ENCODE measurements at places on chromosomes 6 and 20.

DNA sequence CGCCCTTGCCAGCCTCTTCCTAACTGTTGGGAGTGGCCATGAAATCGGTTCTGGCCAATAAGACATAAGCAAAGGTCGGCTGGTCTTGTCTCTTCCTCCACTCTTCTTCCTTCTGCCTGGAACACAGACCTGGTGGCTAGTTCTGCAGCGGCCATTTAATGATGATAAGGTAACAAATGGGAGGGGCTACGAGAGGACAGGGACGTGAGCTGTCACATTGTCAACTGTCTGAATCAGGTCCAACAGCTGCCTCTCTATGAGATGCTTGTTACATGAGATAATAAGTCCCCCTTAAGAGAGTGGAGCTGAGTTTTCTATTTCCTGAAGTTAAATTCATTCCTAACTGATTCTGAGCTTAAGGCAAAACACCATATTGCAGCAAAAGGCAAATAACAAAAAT lies 12.5 kb upstream of the TMEM242 start:
- H3K36me3 ChIP-seq = no peaks in the 10 kb centered on the region
- no peaks in the 10 kb centered on the region for H3K27me3 ChIP-seq
- no peak for DNase-seq

GRCh38 chr6:64691064-64691463 lies 1016.0 kb downstream of the EYS start:
- DNase-seq = no peak
- H3K27ac ChIP-seq = no peak overlapping the region
- no peaks in the 10 kb centered on the region for H3K36me3 ChIP-seq
- H3K4me3 ChIP-seq = no peak overlapping the region
- H3K4me1 ChIP-seq = no peaks in the 10 kb centered on the region

DNA sequence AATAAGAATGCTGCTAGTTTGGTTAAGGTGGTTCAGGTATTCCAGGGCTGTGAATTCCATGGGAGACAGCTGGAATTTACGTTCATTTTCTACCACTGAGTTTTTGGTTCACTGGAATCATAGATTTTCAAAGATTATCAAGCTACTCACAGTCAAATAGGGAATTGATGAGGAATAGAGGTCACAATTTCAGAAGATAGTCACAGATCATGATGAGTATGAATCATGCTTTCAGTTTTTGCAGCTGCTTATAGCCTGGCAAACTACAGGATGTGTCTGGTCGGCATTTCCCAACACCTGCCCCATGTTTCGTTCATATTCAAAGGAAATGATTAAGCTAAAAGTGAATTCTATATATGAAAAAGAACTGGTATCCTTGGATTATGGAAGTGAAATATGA lies 58.7 kb downstream of the BCKDHB start:
- DNase-seq = no peak
- H3K36me3 ChIP-seq = no peaks in the 10 kb centered on the region
- no peak overlapping the region for H3K4me3 ChIP-seq

- H3K27me3 ChIP-seq = no peaks in the 10 kb centered on the region
- no peaks in the 10 kb centered on the region for H3K4me1 ChIP-seq
- H3K36me3 ChIP-seq = no peaks in the 10 kb centered on the region
- H3K27ac ChIP-seq = no peak overlapping the region
- DNase-seq = no peak
These were observed 201.0 kb upstream of the FLRT3 start for GRCh38 chr20:14538433-14538832.

GRCh38 chr20:62558779-62559178 lies 83.0 kb upstream of the GATA5 start:
- H3K4me1 ChIP-seq = peaks cover 12% of the 10 kb centered on the region
- peaks cover 5% of the 10 kb centered on the region for H3K27me3 ChIP-seq
- no peak overlapping the region for H3K27ac ChIP-seq
- peak; percentile 46 for DNase-seq
- H3K4me3 ChIP-seq = no peak overlapping the region

- H3K27me3 ChIP-seq = no peaks in the 10 kb centered on the region
- H3K36me3 ChIP-seq = no peaks in the 10 kb centered on the region
- no peak overlapping the region for H3K4me3 ChIP-seq
- DNase-seq = peak; percentile 22
- no peaks in the 10 kb centered on the region for H3K4me1 ChIP-seq
- H3K27ac ChIP-seq = no peak overlapping the region
These were observed 199.7 kb upstream of the SIM1 start for GRCh38 chr6:100664274-100665040.

- peak overlapping the region; percentile 57 for H3K27ac ChIP-seq
- no peak overlapping the region for H3K4me3 ChIP-seq
- no peaks in the 10 kb centered on the region for H3K4me1 ChIP-seq
- H3K27me3 ChIP-seq = peaks cover 8% of the 10 kb centered on the region
These were observed 17.2 kb upstream of the TAGAP start for GRCh38 chr6:159061805-159062563.

GRCh38 chr6:143684486-143684885 lies 6.7 kb downstream of the PHACTR2 start:
- peaks cover 4% of the 10 kb centered on the region for H3K4me1 ChIP-seq
- H3K4me3 ChIP-seq = no peak overlapping the region
- H3K27ac ChIP-seq = no peak overlapping the region
- H3K36me3 ChIP-seq = no peaks in the 10 kb centered on the region
- no peak for DNase-seq

DNA sequence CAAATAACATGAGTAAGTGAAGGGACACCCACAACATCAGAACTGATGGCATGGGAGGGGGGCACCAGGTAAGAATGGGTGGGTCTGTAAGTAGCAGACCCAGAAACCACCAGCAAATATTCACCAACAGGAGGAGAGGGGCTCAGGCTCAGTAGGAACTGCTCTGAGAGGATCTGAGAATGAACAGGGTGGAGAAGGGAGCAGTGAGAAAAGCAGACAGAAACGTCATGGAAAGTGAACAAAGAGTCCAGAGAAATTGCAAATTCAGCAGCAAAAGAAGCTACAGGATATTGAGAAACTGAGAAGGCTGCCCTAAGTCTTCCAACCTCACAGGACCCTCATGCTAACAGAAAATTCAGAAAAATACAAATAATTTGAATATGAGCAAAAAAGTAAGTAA lies 121.3 kb downstream of the KIF16B start:
- no peak overlapping the region for H3K4me3 ChIP-seq
- DNase-seq = peak; percentile 8
- H3K27ac ChIP-seq = no peak overlapping the region
- no peaks in the 10 kb centered on the region for H3K4me1 ChIP-seq
- H3K27me3 ChIP-seq = no peaks in the 10 kb centered on the region

DNA sequence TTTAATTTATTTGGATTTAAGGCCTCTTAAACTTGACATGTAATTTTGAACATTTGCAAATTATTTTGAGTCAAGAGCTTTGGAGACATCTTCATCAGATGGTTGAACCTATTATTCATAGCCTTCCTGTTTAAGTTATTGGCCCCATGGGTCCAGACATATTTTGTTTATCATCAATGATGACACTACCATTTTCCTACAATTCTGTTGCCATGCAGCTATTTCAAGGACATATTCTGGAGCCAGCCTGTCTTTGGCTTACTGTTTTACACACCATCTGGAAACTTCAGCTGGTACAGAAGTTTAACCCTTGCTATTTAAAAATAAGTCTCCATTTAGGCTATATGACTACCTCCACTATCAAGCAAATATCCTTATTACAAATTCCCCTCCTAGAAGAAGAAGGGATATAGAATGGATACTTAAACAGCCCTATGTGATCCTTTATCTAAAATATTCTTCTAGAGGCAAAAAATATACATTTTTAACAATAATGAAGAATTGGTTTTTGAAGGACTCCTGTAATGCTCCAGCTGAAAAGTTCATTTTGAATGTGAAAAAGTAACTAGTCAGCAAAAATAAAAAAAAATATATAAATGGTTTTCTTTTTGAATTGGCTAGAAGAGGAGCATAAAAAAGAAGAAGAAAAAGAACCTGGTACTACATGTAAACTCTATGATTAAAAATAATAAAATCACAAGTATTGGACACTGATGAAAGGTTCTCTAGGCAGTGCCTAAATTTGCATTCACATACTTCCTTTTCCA lies 544.0 kb upstream of the HS3ST5 start:
- no peak overlapping the region for H3K27ac ChIP-seq
- H3K4me1 ChIP-seq = no peaks in the 10 kb centered on the region

DNA sequence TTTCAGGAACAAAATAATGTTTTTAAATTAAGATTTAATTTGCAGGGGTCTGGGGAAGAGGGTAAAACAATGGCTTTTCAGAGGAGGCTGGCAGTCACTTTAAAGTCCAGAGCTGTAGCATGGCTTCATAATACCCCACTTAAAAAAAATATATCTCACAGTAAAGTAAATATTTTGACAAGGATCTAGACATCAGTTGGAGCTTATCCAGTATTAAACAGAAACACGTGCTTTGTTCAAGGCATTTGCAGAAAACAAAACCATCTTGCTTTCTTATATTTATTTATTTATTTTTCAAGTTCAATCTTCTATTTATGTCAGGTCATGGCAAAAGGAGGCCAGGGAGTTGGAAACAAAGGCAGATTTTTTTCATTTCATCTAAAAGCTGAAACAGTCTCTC lies 53.3 kb upstream of the PRL start:
- no peak for DNase-seq
- no peaks in the 10 kb centered on the region for H3K36me3 ChIP-seq
- H3K27ac ChIP-seq = no peak overlapping the region
- H3K27me3 ChIP-seq = no peaks in the 10 kb centered on the region

DNA sequence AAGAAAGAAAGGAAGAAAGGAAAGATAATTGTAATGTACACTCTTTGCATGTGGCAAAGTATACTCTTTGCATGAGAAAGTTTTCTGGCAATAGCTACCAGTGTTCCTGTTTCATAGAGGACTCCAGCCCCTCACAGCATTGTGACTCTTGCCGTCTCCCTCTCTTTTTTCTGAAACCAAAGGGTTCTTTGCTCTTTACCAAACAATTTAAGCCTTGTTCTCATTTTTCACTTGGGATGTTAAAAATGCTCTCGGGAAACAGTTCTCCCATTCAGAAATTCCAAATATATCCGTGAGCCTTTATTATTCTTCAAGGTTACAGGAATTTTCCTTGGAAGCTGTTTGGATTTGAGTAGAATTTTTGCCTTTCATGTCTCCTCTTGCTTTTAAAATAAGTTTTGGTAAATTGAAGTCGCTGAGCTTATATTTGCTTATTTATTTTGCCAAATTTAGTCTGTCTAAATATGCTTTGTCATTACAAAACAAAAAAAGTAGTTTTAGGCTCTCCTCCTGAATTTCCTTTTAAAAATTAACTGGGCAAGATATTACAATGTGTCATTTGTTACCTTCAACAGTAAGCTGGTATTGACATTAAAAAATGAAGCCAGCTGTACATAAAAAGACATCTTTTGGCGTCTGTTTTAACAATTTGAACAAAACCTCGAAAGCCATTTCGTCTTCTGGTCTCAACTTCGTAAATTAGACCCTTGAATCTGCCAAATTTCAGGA lies 103.8 kb upstream of the ARMC2 start:
- H3K27me3 ChIP-seq = no peaks in the 10 kb centered on the region
- H3K4me3 ChIP-seq = no peak overlapping the region
- H3K36me3 ChIP-seq = no peaks in the 10 kb centered on the region
- H3K27ac ChIP-seq = no peak overlapping the region

DNA sequence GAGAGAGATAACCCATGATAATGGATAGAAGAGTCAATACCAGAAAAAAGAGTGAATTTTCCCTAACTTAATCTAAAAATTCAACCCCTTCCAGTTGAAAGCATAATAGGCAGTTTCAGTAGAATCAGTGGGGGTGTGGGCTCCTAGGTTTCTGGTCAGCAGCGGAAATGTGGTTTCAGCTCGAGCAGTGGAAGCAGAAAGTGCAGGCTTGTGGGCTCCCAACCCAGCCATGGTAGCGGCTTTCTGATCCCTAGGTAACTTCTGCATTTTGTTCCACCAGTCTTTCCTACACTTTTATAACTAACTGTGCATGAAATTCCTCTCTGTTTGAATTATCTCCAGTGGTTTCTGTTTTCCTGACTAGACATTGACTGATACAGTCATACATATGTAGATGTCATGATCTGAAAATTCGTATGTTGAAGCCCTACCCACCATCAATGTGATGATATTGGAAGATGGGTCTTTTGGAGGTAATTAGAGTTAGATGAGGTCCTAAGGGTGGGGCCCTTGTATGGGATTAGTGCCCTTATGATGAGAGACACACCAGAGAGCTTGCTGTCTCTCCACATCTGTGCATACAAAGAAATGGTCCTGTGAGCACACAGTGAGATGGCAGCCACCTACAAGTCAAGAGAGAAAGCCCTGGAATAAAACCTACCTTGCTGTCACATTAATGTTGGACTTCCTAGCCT lies 6.5 kb upstream of the DDO start:
- H3K4me1 ChIP-seq = peaks cover 28% of the 10 kb centered on the region
- H3K4me3 ChIP-seq = no peak overlapping the region
- DNase-seq = no peak
- no peak overlapping the region for H3K27ac ChIP-seq
- H3K27me3 ChIP-seq = no peaks in the 10 kb centered on the region

DNA sequence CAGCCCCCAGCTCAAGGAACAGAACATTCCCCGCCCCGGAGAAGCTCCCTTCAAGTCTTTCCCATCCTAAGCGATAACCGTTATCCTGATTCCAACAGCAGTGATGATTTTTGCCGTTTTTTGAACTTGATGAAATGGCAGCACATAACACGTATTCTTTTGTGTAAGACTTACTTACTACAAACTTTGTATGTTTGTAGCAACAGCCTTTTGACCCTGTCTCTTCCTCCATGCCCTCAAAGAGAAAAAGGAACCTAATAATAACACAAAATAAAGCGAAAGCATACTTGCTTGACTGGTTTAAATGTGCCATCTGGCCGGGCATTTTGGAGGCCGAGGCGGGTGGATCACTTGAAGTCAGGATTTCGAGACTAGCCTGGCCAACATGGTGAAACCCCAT lies 26.4 kb upstream of the SLC9A8 start:
- H3K4me3 ChIP-seq = no peak overlapping the region
- no peak for DNase-seq
- H3K27me3 ChIP-seq = no peaks in the 10 kb centered on the region
- peak overlapping the region; percentile 25 for H3K27ac ChIP-seq
- H3K4me1 ChIP-seq = peaks cover 11% of the 10 kb centered on the region

- peak overlapping the region; percentile 81 for H3K27ac ChIP-seq
- H3K27me3 ChIP-seq = no peaks in the 10 kb centered on the region
- H3K36me3 ChIP-seq = no peaks in the 10 kb centered on the region
- no peak overlapping the region for H3K4me3 ChIP-seq
- H3K4me1 ChIP-seq = peaks cover 3% of the 10 kb centered on the region
These were observed 197.7 kb downstream of the BCAS1 start for GRCh38 chr20:53872561-53873229.

- H3K36me3 ChIP-seq = no peaks in the 10 kb centered on the region
- H3K4me3 ChIP-seq = no peak overlapping the region
- no peak overlapping the region for H3K27ac ChIP-seq
- H3K27me3 ChIP-seq = peaks cover 56% of the 10 kb centered on the region
These were observed 6.8 kb upstream of the TBX18 start for GRCh38 chr6:84771125-84771755.

- no peak for DNase-seq
- no peak overlapping the region for H3K27ac ChIP-seq
- H3K4me3 ChIP-seq = no peak overlapping the region
- no peaks in the 10 kb centered on the region for H3K4me1 ChIP-seq
- no peaks in the 10 kb centered on the region for H3K27me3 ChIP-seq
- H3K36me3 ChIP-seq = no peaks in the 10 kb centered on the region
These were observed 792.4 kb downstream of the QKI start for GRCh38 chr6:164206807-164207423.

GRCh38 chr6:67277312-67277711 lies 1357.8 kb upstream of the ADGRB3 start:
- H3K27ac ChIP-seq = no peak overlapping the region
- no peaks in the 10 kb centered on the region for H3K27me3 ChIP-seq
- H3K36me3 ChIP-seq = no peaks in the 10 kb centered on the region
- DNase-seq = no peak

All from small intestine (tissue), 16 donors.